Stimulated activated CD4-positive, alpha-beta T cell treated with anti-CD3 and anti-CD28 coated beads, Interleukin-2, amount 100 ng/mL, for 4 hours (primary cell): ENCODE measurements at places on chromosomes 1 and 21.

DNA sequence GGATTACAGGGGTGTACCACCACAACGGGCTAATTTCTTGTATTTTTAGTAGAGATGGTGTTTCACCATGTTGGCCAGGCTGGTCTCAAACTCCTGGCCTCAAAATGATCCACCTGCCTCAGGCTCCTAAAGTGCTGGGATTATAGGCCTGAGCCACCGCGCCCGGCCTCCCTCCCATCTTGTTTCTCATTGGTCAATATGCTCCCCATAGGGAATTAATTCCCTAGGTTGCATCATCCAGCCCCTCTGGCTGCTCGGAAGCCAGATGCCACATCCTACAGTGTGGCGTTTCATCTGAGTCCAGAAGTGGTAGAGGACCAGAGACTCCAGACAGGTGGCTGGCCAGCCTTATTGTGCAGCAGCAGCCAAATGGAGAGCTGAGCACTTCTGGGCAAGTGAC, 11.5 kb upstream of the VASH2 start:
- DNase-seq, result no peak

GRCh38 chr1:169305948-169306347, 61.6 kb downstream of the NME7 start:
- no peak for DNase-seq

- no peak for DNase-seq
Measured at GRCh38 chr21:35349376-35350080, 300.4 kb upstream of the RUNX1 start.

- DNase-seq, result no peak
Measured at GRCh38 chr1:101153692-101154091, 83.1 kb upstream of the S1PR1 start.

DNA sequence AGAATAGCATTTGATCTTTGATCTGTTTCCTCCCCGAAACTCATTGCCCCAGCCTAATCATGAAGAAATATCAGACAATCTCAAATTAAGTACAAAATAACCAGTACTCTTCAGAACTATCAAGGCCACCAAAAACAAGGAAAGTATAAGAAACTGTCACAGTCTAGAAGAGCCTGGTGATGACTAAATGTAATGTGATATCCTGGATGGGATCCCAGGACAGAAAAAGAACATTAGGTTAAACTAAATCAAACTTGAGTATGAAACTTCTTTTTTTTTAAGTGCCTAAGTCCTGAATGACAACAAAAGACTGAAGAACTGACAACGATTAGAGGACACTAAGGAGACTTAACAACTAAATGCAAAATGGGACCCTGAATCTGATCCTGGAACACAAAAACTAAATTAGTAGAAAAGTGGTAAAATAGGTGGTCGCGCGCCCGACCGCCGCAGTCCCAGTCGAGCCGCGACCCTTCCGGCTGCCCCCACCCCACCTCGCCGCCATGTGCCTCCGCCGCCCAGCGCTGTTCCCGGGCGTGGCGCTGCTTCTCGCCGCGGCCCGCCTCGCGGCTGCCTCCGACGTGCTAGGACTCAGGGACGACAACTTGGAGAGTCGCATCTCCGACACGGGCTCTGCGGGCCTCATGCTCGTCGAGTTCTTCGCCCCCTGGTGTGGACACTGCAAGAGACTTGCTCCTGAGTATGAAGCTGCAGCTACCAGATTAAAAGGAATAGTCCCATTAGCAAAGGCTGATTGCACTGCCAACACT, 5.5 kb upstream of the PRKAB2 start:
- DNase-seq, result no peak

GRCh38 chr1:65253800-65254319, 55.5 kb upstream of the DNAJC6 start:
- no peak for DNase-seq

- DNase-seq, result no peak
Measured at GRCh38 chr1:98322086-98322485, 339.4 kb upstream of the SNX7 start.

DNA sequence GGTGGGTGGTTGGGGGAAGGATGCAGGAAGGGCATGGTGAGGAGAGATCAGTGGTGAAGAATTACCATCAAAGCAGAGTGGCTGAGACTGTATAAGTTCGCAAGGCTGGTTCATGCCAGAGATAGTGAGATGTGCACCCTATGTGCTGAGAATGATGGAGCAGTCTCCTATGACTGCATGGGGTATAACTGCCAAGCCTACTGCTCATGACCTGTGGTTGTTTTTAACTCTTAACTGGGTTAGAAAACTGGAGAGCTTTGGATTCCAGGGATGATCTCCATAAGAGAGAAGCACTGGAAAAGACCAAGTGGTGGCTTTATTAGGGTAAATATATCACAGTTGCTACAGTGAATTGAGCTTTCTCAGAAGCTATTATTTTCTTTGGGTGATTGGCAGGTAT, 16.2 kb downstream of the WNT2B start:
- DNase-seq, result no peak

DNA sequence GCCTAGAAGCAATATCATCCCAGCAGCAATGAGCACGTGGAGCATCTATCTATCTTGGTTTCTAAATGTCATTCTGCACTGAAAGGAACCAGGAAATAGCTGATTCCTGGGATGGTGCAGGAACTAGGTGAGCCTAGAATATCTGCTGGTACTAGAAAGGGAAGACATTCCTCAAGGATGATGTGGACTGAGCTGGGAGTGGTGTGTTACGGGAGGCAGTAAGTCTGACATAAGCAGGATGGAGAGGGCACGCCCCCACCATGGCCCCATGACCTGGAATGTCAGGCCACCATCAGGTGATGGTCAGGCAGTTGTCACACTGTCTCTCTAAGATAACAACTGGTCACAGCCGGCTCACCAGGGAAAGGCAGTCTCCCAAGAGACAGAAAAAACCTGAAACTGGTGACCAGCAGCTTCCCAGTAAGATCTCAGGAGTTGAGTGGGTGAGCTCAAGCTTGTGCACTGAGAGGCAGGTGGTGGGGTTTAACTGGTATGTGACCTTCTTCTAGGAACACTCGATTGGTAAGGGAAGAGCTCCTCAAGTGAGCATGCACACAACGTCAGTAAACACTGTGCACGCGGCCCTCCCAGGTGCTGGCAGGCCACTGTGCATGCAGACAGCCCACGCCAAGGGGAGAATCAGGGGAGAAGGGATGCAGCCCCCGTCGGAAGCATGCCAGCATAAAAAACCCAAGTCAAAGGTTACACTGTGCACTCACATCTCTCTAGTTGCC, 148.7 kb downstream of the ADSS2 start:
- no peak for DNase-seq
